ENCODE measurements at places on chromosomes 2 and 18.

- DNase-seq = no peak
Measured at GRCh38 chr18:23832911-23833310, 143.7 kb downstream of the LAMA3 start.

DNA sequence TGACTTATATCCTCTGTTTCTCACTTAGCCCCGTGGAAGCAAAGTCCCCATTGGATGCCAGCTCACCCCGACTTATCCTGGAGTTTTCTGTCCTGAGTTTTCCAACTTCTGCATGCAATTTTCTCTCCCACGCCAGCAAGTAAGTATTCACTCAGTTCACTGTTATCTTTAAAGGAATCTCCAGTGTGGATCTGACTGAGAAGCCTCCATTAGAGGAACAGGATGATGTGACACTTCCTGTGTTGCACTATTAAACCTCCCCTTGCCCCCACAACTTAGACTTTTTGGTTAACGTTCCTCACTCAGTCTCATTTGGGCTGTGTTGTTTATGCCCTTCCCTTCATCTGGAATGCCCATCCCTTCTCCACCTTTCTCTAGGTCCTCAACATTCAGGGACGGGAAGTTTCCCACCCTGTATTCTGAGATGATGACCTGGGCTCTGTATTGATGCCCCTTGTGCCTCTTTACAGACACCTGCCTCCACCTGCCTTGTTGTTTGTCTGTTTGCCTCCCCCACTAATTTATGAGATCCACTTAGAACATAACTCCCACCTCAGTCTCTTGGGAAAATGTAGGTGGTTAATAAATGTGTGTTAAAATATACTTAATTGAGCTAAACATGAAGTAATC is 536.1 kb upstream of the RAB6C start:
- DNase-seq = no peak

GRCh38 chr2:140701726-140702125 is 1429.1 kb downstream of the LRP1B start:
- no peak for DNase-seq

- no peak for DNase-seq
Measured at GRCh38 chr18:23532848-23533247, 29.5 kb downstream of the RMC1 start.

- DNase-seq = no peak
Measured at GRCh38 chr2:28926847-28927246, 32.4 kb downstream of the WDR43 start.

DNA sequence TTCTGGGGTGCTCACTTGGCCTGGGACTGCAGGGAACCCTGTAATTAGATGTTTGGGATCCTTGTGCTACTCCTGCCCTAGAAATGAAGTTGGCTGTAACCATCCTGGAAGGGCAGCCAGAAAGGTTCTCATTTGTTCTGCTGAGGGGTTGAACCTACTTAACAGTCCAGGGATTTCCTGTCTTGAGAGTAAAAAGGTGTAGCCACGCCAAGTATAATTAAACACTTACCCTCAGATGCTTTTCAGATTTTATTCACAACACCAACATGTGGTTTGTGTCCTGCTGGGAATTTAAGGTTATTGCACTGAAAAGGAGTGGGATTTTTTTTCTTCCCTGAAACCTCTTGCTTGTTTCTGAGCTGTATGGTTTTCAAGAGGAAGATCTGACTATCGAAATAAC is 222.4 kb upstream of the APCDD1 start:
- DNase-seq = no peak

DNA sequence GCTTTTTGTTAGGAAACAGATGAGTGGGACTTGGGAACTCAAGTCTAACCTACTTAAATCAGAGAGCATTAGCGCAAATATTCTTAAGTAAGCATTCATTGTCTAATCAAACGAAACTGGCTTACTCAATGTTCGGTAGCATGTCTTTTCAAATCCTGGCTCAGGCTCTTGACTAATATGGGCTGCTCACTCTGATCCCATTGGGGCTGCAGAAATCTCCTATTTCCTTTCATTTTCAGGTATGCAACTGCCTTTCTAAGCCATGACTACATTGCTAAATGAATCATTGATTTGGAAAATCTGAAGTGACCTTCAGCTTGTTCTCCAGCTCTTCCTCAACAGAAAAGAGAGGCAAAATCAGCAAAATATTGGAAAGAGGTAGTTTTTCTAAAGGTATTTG is 2084.4 kb upstream of the PIK3C3 start:
- DNase-seq = no peak

DNA sequence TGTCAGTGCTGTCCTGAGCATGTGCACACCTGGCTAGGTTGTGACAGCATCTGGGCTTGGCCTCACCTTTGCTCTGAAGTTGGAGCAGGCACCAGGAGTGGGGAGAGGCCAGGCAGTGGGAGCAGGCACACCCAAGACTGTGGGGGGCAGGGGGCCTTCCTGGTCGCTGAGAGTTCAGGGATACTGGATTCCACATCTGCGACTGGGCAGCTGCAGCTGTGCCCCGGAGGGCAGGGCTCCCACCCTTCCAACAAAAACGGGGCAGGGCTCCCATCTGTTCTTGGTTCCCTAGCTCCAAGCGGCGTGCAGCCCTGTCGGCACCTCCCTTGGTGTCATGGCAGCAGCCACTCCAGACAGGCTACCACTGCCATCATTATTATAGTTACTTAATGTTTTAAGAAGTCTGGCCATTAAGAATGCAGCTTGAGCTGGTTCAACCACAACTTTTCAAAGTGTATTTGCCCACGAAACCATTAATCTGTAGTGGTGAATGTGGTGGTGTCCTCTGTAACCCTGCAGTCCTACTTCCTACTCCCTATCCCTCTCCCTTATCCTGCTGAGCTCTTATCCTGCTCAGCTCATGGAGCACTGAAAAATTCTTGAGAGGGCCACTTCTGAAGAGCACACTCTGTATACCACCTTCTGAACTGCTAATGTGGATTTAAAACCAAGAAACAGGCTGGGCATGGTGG is 48.0 kb upstream of the RAB1A start:
- DNase-seq = no peak

- DNase-seq = no peak
Measured at GRCh38 chr2:43082111-43082894, 144.1 kb downstream of the ZFP36L2 start.

GRCh38 chr2:200899482-200899881 is 10.3 kb downstream of the NIF3L1 start:
- no peak for DNase-seq

GRCh38 chr2:236370847-236371409 is 106.7 kb upstream of the ASB18 start:
- no peak for DNase-seq

GRCh38 chr2:48799601-48800000 is 44.1 kb upstream of the LHCGR start:
- no peak for DNase-seq

DNA sequence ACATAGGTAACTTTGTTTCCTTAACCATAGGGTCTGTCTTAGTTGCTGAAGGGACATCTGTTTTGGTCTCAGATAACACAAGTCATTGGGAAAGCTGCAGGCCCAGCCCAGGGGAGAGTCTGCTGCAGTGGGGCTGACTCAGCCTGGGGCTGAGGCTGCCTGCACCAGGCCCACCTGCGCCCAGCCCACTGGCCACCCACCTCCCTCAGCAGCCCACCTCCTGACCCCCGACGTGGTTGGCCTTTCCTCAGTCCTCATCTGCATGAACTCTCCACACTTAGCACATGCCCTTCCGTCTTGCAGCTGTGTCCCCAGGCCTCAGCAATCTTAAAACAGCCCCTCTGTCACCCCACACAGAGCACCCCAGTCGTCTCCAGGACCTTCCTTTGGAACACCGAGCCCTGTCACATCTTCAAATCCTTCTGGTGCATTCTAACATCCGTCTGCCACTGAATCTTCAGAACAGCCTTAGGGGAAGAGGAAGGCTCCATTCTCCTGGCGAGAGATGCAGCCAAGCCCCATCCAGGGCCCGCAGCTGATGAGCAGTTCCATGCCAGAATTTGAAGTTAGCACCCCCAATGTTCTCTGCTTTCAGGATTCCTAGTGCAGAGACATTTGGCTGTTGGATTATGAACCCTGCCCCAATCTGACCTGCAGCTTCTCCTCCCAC is 231.4 kb downstream of the SEPTIN10 start:
- DNase-seq = no peak

GRCh38 chr18:49174478-49174877 is 223.7 kb upstream of the SMAD7 start:
- no peak for DNase-seq

GRCh38 chr2:212549941-212550340 is 11.3 kb upstream of the ERBB4 start:
- DNase-seq = no peak

DNA sequence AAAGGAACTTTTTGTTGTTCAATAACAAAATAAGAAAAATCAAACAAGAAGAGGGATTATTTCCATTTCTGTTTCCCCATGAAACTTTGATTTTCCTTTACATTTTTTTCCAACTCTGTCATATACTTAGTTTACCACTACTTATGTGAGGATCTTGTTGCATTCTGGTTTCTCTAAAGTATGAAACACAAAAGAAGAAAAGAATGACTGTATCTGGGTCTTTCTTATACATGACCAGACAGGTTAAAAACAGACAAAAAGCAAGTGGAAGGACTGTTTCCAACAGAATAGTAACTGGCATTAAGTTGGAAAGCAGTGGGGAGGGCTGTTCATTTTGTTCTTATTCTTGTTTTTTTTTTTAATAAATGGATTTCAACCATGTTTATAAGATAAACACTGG is 1207.8 kb upstream of the FAM98A start:
- no peak for DNase-seq

DNA sequence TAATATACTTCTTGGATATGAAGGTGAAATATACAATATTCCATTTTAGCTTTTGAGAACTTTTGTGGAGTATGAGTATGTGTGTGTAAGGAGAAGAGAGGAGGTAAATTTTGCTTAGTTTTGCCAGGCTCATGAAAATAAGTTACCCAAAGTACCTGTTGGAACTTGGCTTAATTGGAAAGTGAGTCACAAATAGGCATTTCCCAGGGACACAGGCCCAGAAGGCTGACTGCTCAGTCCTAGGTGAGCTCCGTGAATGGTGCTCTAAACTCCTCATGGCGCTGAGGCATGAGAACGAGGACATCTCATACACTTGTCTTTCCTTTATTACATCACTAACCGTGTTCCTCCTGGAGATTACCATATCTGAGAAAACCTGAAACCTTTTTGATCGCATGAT is 148.5 kb upstream of the RAB12 start:
- DNase-seq = no peak

GRCh38 chr18:56245866-56246580 is 392.4 kb downstream of the TXNL1 start:
- no peak for DNase-seq

DNA sequence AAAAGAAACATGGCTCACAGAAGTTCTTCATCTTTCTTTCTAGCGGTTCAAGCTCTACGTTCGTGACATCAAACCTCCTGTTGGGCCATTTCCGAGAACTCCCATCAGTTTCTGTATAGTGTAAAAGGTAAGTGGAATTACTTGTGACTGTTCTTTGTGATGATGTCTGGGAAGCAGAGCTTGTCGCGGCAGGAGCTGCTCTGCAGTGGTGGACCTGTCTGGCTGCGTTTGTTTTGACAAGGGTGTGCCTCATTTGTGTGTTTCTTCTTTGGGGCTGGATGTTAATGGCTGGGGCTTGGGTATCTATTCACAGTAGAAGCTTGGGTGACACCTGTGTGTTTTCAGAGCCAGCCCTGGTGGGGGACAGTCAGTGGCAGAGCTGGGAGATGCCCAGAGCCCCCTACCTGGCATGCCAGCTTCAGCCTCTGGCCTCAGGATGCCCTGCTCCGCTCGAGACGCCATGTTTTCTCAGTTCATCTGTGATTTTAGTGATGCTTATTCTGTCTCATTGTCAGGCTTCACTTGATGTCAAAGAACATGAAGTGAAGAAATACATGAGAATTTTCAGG is 59.6 kb downstream of the LDLRAD4 start:
- no peak for DNase-seq

DNA sequence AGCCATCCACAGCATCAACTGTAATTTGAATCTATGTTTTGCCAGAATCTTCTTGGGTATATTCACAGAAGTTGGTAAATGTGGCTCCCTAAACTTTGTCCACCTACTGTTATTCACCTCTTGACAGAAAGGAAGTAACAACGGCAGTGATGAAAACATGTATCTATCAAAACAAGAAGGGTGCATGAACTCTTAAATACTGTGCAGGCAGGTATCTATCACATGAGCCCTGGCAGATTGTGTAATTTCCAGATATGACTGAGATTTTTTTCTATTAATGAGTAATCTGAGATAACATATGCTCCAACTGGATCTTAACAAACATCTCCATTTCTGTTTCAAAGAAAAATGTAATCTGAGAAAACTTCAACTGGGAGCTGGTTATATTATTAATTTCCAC is 36.6 kb downstream of the SFT2D3 start:
- DNase-seq = no peak
